Fibroblast of skin of right quadriceps (primary cell): ENCODE measurements at places on chromosomes 16 and 17.

DNA sequence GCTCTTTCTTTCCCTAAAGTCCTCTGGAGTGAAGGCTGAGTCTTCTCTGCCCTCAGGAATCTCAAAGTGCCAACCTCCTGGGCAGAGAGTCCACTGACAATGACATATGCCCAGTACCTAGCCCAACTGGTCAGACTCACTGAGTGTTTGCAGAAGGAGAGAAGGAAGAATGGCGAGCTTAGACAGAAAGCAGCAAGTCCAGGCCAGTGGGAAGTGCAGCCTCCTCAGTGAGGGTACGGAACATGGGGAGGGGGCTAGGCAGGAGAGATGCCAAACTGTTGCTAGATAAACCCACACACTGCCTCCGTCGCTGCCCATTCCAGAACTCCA, 678 bp downstream of the EXOC7 start:
- no peak for DNase-seq

GRCh38 chr17:15006421-15007128, 258.6 kb downstream of the PMP22 start:
- DNase-seq = no peak

GRCh38 chr17:17994271-17995069, 21.8 kb downstream of the DRC3 start:
- DNase-seq = peak; percentile 29

DNA sequence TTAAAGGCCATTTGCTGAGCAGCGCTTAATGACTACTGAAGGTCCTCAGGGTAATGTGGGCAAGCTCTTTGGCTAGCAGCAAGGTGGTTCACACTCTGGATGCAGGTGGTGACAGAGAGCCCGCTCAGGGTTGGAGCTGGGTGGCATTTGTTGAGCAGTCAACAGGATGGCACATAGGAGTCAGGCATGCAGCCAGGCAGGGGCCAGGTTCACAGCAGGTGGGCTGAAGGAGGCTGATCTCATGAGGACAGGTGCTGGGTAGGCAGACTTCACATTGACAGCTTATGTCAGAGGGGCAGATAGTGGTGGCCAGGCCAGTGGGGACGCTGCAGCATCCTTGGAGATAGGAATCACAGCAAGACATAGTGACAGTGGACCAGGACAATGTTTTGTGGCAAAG, 4.5 kb downstream of the KRTAP3-1 start:
- DNase-seq = no peak

DNA sequence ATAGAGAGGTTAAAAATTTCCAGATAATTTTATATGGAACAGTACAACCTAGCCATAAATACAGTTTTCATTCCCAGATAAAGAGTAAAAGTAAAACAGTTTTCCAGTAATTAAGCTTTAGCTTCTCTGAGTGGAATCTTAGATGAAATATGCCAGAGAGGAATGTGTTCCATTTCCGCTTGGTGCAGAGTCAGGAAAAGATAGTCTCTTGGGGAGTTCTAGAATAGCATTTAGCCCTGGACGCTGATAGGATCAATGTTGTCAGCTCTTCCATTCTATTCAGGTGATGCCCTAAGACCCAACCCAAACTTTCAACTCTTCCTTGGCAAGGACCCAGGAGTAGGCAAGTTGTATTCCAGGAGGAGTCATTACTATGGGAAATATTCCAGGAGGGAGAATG, 30.9 kb upstream of the ABCA3 start:
- peak; percentile 19 for DNase-seq

- DNase-seq = no peak
These were observed 607 bp upstream of the NCOR1 start for GRCh38 chr17:16215965-16216316.

DNA sequence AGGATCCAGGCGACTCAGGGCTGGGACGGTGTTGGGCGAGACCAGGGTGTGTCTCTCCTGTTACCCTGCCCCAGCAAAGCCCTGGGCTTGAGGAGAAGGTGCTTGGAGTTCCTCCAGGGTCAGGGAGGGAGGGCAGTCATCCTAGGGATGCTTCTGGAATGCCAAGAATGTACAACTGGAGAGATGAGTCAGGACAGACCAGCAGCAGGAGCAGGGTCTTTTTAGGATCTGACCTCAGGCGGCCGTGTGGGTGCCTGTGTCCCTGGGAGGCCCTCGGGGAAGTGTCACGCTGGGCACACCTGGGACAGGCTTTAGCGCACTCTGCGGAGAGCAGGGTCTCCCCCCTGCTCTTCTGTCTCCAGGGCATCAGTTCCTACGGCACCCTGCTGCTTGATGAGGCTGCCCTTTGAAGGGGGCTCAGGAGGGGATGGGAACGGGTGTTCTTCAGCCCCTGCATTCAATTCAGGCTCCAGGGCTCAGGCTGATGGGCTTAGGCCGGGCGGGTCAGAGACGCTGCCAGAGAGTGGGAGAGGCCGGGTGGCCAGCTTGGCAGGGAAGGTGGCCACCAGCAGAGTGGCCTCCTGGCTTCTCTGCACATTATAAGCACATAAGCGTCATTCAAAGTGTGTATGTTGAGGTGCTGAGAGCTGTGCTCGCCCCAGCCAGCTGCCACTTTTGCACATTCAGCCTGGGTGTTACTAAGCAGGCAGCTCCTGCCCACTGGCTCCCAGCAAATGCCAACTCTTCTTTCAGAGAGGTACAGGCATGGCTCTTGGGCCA, 8.4 kb upstream of the MTSS2 start:
- DNase-seq = peak; percentile 87

DNA sequence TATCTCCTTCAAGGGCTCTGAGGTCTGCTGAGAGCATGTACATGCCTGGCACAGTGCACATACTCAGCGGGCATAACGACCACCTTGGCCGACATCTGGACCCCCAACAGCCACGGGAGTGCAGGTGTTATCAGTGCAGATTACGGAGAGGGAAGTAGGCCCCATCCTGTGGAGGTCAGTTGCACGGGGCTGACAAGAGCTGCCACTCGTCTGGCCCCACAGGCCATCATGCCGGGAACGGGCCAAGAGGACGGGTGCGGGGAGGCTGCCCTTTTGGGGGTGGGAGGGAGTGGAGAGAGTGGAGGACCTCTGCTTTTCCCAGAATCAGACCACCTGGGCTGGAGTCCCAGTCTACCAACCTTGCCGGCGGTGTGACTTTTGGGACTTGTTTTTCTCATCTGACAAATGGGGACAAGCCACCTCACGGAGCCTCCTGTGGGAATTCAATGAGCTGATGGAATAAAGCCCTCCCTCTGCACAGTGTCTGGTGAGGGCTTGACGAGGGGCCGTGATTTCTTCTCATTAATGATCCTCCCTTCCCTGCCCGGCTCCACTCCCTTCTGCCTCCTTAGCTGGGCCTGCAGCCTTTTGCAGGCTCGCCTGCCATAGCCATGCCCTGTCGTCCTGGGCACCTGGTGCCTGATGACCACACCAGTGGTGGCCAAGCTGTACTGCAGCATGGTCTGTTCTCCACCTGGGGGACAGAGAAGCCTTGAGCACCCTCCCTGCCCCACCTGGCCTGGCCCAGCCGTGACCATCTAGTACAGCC, 4.6 kb downstream of the PRSS33 start:
- no peak for DNase-seq
